Large intestine (tissue), 12 donors: ENCODE measurements at places on chromosomes 16 and 17.
A peak's percentile ranks its signal among the peaks of the same experiment; 100 is the strongest.

- no peak for DNase-seq
Observed at GRCh38 chr17:79830303-79830702, 8.9 kb downstream of the CBX4 start.

- DNase-seq = no peak
Observed at GRCh38 chr17:44926821-44927525, 11.7 kb upstream of the GFAP start.

DNA sequence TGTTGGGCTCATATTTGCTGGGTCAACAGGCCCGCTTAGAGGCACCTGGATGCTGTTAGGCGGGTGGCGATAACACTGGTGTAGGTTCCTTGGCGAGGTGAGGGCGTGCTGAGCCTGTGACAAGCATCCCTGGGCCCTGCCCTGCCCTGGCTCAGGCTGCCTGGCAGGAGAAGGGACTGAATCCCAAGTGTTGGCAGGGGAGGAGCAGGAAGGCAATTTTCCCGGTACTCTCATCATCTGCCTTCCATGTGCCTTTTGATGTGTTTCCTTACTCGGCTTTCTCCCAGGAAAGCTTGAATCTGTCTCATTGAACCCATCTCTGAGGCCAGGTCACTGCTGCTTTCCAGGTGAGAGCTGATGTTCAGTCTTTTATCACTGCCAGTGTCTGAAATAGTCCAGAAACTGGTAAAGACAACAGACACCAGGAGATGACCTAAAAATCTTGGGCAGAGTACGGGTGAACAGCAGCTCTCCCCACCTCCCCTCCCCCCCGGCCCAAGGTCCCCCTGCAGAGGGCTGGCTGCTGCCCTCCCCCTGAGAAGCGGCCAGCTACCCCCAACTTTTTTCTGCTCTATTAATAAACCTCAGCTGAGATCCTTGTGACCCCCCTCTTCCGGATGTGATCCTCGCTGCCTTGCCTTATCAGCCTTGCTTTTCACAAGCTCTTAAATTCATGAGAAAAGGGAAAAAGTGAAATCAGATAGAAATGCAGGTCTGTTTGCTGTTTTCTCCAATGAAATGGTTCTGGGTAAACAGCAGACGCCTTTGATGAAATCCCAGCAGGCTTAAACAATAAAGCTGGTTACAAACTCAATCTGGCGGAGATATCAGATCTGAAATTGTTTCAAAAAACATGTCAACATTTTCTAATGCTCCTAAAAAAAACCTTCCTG, 29.0 kb downstream of the RTN4RL1 start:
- DNase-seq = no peak

GRCh38 chr17:869086-869485, 86.9 kb downstream of the MRM3 start:
- no peak for DNase-seq

GRCh38 chr17:72025113-72025512, 95.7 kb upstream of the SOX9 start:
- DNase-seq = no peak

DNA sequence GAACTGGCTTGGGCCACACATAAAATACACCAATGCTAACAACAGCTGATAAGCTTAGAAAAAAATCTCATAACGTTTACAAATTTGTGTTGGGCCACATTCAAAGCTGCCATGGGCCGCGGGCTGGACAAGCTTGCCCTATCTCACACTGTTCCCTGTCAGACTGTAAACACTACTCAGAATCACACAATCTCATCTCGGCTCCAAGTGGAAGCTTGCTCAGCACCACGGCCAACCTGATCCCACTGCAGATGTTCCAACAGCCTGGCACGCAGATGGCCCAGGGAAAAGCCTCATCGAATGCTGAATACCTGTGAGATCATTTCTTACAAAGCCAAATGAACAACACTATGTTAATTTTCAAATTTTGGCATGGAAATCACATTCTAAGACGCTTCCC, 125.8 kb downstream of the ANKRD11 start:
- DNase-seq = no peak

DNA sequence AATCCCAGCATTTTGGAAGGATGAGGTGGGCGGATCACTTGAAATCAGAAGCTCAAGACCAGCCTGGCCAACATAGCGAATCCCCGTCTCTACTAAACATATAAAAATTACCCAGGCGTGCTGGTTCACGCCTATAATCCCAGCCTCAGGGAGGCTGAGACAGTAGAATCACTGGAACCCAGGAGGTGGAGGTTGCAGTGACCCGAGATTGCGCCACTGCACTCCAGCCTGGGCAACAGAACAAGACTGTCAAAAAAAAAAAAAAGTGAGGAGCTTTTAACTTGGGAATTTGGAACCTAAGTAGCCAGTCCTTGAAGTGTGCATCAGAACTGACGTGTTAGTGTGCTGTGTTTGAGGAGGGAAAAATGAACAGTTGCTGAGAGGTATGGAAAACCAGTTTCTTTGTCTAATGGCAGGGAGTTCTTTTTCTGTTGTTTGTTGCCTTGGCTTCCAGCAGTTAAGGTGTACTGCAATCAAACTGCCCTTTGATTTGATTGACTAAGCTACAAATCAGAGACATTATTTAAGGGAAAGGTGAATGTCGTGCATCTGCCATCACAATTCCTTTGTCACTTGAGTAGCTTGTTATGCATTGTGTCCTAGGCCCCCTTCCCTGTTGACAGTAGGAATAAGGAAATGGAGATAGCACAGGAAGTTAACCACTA, 8.6 kb upstream of the DUSP14 start:
- no peak for DNase-seq

DNA sequence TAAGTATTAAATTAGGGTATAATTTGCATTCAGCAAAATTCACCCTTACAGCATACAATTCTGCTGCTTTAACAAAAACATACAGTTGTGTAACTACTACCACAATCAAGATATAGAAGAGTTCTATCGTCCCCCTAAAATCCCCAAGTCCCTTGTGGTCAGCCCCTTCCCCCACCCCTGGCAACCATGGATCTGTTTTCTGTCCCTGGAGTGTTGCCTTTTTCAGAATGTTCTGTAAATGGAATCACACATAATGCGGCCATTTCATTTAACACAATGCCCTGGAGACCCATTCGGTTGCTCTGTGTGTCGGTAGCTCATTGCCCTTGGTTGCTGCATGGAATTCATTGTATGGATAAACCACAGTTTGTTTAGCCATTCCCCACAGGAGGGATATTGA, 190.2 kb downstream of the IRX5 start:
- no peak for DNase-seq

DNA sequence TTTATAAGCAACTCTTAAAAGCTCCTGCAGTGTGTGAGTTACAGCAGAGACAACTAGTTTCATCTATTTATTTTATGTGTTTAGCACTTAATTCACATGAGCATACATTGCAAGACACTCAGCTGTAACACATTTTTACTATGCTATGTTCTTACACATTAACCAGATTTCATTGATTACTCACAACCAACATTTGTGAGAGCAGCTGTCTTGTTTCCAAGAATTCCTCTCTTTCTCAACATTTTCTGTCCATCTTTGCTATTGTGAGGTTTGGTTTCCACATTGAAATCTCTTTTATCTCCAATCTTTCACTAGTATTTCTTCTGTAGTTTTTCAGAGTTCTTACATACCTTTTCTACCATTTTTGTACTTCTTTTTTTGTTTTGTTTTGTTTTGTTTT, 51.2 kb downstream of the COPRS start:
- DNase-seq = no peak

- no peak for DNase-seq
Observed at GRCh38 chr16:6157806-6158205, 1060.2 kb upstream of the EEF2KMT start.

DNA sequence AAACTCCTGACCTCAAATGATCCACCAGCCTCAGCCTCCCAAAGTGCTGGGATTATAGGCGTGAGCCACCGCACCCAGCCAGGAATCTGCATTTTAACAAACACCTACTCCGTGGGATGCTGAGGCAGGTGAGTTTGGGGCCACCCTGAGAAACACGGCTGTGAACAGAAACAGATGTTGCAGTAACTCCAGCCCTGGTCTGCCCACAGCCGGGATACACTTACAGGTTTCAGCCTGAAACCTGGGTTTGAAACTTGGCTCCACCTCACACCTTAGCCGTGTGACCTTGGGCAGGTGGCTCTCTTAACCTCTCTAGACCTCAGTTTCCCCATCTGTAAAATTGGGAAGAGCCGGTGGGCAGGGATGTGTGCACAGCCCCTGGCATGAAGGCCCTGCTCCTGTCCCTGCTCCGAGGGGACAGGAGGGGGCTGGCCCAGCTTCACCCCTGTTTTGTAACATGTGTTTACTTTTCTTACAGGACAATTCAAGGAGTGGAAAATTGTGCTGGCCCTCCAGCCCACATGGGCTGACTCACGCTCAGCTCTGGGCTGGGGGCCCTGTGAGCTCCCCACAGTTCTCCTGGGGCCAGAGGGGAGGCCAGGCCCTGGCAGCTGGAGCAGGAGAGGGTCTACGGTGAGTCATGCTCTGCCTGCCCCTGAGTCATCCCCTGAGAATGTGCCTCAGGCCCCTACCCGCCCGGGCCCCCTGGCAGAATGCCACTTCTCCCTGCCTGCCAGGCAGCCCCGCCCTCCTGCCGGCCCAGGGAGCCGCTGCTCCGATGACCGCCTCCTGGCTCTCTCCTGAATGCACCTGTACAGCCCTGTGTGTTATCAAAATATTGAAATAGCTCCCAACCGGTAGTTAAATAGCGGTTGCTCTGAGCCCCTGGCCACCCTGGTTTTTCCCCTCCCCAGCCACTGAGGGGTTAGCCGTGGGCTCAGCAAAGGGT, 7.7 kb upstream of the PPL start:
- peak; percentile 93 for DNase-seq

GRCh38 chr17:56977673-56978395, at the start of gene SCPEP1:
SCPEP1 (plus strand) TSS chr17:56978131; CDS start chr17:56978160, 29 bp downstream.
- peak; percentile 73 for DNase-seq

DNA sequence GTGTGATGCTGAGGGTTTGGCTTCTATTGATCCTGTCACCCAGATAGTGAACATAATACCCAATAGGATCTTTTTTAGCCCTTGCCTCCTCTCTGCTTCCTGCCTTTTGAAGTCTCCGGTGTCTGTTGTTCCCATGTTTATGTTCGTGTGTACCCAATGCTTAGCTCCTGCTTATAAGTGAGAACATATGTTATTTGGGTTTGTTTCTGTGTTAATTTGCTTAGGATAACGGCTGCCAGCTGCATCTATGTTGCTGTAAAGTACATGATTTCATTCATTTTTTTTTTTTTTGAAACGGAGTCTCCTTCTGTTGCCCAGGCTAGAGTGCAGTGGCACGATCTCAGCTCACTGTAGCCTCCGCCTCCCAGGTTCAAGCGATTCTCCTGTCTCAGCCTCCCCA, 23.0 kb downstream of the DUS2 start:
- no peak for DNase-seq

DNA sequence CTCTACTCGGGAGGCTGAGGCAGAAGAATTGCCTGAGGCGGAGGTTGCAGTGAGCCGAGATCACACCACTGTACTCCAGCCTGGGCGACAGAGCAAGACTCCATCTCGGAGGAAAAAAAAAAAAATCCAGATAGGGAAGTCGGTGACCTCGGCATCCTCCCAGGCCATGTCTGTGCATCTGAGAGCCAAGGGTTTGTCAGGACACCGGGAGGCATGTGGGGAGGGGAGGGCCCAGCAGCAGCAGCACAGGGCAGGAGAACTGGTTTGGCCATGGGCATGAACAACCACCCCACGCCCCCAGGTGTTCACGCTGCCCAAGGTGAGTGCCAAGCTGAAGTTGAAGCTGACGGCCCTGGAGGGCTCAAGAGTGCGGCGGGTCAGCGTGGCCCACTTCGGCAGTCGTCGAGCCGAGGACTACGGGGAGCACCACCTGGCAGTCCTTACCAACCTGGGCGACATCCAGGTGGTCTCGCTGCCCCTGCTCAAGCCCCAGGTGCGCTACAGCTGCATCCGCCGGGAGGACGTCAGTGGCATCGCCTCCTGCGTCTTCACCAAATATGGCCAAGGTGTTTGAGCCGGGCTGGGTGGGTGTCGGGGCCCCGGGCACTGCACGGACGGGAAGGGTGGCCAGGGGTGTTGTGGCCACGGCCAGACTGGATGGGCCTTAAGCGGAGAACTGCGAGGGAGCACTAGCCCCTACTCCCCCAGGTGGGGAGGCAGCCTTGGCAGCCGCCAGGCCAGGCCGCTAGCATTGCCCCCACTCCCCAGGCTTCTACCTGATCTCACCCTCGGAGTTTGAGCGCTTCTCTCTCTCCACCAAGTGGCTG, 14.7 kb upstream of the MYO15B start:
- no peak for DNase-seq

GRCh38 chr16:62899737-62900136, 863.5 kb upstream of the CDH8 start:
- no peak for DNase-seq

- DNase-seq = no peak
Observed at GRCh38 chr16:75048530-75048929, 49.7 kb downstream of the ZNRF1 start.

DNA sequence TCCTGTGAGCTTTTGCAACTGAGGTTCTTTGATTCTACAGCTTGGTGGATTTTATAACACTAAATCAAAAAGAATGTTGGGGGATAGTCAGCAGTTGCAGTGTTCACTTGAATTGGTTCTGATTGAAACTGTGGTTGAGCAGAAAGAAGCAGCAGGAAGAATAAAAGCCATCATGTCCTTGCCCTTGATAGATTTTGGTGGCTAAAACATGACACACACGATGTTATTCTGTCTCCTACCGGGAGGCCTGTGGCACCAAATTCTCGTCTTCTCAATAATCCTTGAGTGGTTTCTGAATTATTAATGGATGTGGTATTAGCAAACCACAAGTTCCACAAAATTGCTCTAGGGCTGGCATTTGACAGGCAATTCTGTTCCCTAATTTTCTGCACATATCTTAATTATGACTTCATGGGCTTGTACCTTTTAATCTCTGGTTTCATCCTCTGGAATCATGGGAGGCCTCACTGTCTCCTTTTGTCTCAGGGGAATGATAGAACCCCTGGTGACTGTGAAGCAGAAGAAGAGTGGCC, 338.2 kb downstream of the SNX29 start:
- no peak for DNase-seq

DNA sequence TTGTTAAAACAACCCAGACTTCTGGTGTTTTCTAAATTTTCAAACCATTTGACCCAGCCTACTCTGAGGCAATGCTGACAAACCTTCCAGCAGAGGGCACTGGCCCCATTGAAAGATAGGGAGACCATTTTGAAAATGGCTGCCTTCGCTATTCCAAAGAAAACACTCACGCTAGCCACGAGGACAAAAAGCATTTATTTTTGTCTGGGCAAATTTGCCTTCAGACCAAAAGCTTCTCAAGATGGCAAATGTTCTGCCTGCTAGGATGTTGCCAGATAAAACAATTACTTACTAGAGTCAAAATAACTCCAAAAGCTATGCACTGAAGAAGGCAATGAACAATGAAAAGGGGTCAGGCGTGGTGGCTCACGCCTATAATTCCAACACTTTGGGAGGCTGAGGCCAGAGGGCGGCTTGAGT, 296.7 kb upstream of the IRX5 start:
- DNase-seq = no peak

- DNase-seq = no peak
Observed at GRCh38 chr17:6323626-6324356, 111.1 kb downstream of the AIPL1 start.
